A549 (cell line): ENCODE measurements at places on chromosomes 12 and 14.

DNA sequence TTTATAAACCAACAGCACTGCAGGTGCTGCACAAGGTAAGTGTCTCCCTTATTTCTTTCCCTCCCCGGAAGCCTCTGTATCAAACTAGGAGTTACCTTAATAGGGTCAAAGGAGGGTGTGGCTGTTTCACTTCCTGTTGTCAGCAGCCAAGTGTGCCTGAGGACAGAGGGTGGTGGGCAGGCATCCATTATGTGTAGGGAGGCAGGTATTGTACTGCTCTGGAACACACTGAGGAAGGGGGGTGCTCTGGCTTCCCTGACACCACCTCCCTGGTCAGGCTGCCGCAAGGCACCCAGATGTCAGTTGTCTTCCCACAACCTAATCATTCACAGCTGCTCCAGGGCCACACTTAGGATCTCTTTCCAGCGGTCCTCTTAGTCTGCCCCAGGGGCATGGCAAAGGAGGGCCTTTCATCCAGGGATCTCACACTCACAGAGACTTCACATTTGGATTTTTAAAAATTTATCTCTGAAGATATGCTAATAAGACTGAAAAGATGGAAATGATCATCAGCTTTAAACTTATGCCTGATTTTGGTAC, 132.0 kb upstream of the ARHGAP5 start:
- DNase-seq = peak; percentile 68

GRCh38 chr12:105423921-105424320, 93.4 kb downstream of the C12orf75 start:
- no peak for DNase-seq

GRCh38 chr14:71398450-71398849, 491.2 kb downstream of the PCNX1 start:
- no peak for DNase-seq

GRCh38 chr12:79127271-79127751, 262.7 kb downstream of the SYT1 start:
- DNase-seq = peak; percentile 50

GRCh38 chr12:113134071-113134470, 1.5 kb downstream of the RASAL1 start:
- DNase-seq = no peak

- no peak for DNase-seq
Measured at GRCh38 chr12:107660235-107660634, 25.4 kb upstream of the PWP1 start.

DNA sequence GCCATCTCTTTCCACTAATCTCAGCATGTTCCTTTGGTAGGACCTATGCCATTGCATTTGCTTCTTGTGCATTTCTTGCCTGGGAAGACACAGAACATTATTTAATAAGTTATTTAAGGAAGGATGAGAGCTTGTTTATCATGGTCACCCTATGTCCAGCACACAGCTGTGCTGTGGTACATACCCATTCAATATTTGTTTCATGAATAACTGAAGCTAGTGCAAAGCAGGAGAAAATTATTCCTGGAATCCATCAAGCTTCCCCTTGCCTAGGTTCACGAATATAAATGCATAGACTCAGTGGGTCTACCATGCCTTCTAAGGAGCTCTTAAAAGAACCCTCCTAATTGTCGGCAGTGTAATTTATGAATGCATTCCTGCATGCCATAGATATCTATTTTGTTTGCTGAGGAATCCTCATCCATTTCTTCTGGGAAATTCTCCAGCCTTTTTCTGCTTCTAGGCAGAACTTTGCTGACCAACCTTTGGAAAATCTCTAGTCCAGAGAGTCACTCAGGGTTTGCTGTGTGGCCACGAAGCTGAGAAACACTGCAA, 599.8 kb upstream of the TMEM132C start:
- DNase-seq = no peak

- DNase-seq = no peak
Measured at GRCh38 chr14:66496911-66497310, 10.7 kb downstream of the CCDC196 start.

GRCh38 chr12:1428671-1429070, 165.7 kb downstream of the FBXL14 start:
- no peak for DNase-seq

GRCh38 chr14:51053157-51053556, 41.7 kb downstream of the TRIM9 start:
- DNase-seq = no peak

GRCh38 chr12:46886541-46887041, 60.8 kb upstream of the SLC38A4 start:
- DNase-seq = no peak

GRCh38 chr12:103160622-103161021, 203.1 kb downstream of the ASCL1 start:
- no peak for DNase-seq

GRCh38 chr12:51318846-51319599, 5.0 kb downstream of the BIN2 start:
- no peak for DNase-seq

DNA sequence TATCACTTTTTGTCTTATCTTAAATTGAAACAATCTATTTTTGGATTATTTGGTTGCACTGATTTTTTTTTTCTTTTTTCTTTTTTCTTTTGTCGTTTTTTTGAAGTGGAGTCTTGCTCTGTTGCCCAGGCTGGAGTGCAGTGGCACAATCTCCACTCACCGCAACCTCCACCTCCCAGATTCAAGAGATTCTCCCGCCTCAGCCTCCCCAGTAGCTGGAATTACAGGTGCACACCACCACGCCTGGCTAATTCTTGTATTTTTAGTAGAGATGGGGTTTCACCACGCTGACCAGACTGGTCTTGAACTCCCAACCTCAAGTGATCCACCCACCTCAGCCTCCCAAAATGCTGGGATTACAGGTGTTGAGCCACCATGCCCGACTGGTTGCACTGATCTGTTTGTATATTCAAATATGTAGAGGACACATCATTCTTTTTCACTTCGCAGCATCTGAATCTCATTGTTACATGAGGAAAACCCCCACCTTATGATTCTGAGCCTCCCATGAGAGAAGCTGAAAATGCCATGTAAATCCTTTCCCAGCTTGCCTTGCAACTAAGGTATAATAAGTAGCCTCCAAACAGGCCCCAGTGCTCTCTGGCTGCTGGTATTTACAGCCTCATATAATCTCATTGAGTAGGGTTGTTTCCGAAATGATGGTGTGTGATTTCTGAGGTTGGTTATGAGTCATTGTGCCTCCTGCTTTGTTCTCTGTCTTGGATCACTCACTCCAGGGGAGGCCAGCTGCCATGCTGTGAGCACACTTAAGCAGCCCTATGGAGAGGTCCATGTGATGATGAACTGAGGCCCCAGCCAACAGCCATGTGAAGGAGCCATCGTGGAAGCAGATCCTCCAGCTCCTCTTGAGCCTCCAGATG, 5.2 kb upstream of the HSP90B1 start:
- DNase-seq = no peak

- no peak for DNase-seq
Measured at GRCh38 chr12:55850893-55851292, 8.2 kb upstream of the MMP19 start.

DNA sequence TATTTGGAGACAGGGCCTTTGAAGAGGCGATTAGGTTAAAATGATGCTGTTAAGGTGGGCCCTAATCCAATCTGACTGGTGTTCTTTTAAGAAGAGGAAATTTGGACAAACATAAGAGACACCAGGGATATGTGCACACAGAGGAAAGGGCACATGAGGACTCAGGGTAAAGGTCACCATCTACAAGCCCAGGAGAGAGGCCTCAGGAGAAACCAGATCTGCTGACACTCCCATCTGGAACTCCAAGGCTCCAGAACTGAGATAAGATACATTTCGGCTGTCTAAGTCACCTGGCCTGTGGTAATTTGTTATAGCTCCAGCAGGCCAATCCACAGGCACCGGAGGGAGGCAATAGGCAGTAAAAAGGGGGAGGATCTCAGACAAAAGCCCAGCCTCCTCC, 48.6 kb downstream of the KICS2 start:
- no peak for DNase-seq

DNA sequence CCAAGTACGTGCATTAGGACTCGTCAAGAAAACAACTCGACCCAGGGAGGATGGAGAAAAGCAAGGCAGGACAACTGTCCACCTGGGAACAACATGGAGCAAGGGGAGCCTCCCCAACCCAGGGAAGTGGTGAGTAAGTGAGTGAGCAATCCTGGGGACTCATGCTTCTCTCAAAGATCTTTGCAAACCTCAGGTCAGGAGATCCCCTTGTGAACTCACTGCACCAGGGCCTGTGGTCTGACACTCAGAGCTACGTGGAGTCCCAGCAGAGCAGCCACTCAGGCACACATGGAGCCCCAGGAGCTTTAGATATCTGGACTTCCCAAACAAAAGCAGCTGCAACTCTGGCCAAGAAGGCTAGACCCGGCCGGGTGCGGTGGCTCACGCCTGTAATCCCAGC, 12.2 kb upstream of the OR5AU1 start:
- DNase-seq = no peak

DNA sequence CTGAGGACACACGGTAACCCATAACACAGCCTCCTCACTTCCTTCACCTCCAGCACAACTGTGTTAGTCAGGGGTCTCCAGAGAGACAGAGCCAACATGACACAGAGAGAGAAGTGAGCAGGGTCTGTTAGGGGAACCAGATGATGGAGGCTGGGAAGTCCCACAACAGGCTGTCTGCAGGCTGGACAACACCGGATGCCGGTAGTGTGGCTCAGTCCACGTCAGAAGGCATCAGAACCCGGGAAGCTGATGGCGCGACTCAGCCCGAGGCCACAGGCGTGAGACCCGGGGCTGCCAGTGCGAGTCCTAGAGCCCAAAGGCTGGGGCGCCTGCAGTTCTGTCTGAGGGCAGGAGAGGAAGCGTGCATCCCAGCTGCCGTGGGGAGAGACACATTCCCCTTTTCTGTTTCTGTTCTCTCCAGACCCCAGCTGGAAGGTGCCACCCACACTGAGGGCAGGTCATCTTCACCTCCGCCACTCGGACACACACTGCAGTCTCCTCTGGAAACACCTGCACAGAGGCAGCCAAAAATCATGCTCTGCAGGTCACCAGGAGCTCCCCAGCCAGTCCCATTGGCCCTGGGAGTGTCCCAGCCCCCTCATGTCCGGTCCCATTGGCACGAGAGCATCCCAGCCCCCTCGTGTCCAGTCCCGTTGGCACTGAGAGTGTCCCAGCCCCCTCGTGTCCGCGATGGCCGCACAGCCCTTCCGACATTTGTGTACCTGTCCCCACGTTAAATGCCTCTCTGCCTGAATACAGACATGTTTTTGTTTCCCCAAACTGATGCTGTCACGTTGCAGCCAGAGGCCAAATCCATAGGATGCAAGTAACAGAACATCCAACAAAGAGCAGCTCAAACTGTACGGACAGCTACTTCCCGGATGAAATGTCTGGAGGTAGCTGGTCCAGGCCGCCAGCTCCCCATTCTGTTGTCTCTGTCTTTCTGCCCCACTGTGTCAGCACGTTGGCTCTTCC, 7.9 kb upstream of the FBRSL1 start:
- no peak for DNase-seq

GRCh38 chr12:6626654-6627283, 9.0 kb downstream of the LPAR5 start:
- DNase-seq = no peak

GRCh38 chr14:90406384-90406798, 9.6 kb downstream of the CALM1 start:
- no peak for DNase-seq

DNA sequence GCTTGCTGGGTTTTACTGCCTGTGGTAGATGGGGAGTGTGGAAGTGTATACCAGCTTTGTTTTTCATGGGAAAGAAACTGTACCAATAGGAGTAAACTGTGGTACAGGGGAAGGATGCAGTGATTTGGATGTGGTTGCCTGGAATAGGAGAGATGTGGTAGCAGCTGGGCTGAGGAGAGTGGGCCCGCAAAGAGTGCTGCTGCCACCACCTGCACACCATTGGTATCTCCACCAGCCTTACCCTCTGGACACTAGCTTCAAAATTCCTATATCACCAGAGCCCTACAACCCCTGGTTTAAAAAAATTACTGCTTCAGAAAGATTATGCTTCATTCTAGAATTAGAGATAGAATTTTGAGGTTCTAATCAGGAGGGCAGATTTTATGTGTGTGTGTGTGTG, 53.6 kb downstream of the AKAP6 start:
- no peak for DNase-seq

GRCh38 chr14:70662080-70662479, 20.4 kb downstream of the TTC9 start:
- no peak for DNase-seq

- DNase-seq = no peak
Measured at GRCh38 chr12:45434094-45434493, 218.2 kb downstream of the ANO6 start.
